ENCODE measurements at places on chromosomes 7 and 10.

DNA sequence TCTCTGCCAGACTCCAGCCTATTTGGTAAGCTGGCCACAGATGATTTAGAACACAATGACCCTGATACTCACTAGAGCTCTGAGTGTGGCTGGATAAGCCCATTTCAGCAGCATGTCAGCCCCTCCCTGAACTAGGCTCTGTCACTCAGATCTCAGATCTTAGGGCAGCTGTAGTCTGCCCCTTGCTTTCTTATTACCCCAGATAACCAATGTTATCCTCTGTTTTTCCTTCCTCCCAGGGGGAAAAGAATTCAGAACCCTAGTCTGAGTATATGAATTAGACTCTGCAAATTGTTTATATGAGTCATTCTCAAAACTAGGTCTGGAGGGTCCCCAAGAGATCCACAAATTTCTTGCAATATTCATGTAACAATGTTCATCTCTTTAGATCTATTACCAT, 286.2 kb downstream of the KCNMA1 start:
- no peak for DNase-seq

DNA sequence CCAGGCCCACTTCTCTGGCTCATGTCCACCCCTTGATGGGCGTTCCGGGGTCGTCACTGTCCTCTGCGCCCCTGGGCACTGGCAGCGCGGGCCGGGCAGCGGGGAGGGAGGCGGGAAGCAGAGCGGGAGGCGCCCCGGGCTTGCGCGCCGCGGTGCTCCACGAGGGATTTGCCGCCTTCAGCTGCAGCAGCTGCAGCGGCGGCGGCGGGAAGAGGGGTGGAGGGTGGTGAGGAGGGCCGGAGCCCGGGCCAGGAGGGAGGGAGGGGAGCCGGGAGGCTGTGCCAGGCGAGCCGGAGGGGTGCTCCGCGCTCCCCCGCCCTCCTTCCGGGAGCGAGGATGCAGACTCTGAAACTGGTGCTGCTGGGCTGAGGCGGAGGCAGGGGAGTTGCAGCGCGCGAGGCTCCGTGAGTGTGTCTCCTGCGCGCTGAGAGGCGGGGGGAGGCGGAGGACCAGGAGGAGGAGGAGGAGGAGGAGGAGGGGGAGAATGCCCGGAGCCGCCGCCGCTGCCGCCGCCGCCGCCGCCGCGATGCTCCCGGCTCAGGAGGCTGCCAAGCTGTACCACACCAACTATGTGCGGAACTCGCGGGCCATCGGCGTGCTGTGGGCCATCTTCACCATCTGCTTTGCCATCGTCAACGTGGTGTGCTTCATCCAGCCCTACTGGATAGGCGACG, at the start of gene LHFPL3:
Gene LHFPL3 (plus strand): TSS at position 308 of the 674 bp plus-strand sequence.
- no peak for DNase-seq

GRCh38 chr10:87782721-87783120, 35.3 kb downstream of the ATAD1 start:
- no peak for DNase-seq

DNA sequence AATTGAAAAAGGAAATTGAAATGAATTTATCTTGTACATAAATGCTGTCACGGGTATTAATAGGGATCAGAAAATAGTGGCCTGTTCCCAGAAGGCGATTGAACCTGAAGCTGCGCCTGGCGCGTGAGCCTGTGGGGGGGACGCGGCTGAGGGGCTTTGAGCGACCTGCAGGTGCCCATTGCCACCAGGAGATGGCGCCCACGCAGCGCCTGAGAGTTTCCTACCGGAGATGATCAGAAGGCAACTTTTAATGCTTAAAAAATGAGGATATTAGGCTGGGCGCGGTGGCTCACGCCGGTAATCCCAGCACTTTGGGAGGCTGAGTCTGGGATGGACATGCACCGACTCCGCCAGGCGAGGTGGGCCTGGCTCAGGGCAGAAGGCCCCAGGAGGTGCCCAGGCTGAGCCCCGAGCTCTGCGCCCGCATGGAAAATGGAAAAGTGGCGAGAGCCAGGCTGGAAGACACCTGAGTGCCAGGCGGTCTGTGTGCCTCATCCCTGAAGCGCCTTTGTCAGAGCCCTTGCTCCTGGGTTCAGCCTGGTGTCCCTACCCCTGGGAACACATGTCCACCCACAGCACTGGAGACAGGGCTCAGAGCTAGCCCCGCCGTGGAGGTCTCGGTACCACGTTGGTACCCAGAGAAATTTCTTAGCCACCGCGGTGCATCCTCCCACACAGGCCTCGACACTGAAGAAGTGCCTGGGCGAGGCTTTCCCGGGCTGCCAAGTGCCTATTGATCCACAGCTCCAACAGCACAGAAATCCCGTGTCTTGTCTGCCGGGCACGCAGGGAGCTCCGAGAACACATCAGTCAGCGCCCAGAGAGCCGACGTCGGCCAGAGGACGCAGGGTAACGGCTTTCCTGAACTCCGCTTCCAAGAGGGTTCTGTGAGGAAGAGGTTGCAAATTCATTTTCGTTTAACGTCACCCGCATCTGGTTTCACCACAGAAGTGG, 117.4 kb downstream of the INPP5A start:
- DNase-seq, result peak; percentile 22

DNA sequence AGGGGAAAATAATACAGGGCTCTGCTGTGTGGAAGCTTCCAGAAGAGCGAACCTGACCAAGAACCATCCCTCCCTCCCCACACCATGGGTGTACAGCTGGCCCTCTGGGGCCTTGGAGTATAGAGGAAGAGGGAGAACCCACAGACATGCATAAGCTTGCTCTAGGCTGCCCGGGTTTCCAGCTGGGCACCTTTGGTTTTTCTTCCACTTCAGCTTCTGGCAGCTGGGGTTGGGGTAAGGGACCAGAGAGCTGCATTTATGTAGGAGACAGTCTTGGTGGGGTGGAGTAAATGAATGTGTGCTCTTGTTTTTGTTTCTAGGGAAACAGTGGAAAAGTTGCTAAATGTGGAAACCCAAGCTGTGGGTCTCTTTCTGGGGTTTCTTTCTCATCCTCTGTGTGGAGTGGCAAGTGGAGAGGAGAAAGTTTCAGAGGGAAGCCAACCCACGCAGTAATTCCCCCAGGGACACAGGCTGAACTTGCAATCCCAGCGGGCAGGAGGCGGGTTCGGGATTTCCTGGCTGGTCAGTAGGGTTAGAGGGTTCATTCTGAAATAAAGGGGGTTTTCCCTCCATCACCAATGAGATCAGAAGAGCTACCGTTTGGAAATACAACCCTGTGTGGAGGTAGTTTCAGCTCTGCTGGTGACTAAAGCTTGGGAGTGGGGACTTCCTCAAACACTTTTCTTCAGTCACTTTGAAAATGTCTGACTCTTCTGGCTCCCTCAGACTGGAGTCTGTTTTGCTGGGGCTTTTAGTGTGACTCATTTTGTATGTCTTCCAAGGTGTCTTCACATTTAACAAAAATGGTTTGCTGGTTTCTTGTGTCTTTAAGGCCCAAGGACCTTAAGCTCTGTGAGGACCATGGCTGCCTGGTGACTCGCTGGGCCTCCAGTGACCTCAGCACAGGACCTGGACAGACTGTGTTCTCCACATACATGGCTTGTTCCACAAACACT, 22.2 kb upstream of the SRGN start:
- no peak for DNase-seq

DNA sequence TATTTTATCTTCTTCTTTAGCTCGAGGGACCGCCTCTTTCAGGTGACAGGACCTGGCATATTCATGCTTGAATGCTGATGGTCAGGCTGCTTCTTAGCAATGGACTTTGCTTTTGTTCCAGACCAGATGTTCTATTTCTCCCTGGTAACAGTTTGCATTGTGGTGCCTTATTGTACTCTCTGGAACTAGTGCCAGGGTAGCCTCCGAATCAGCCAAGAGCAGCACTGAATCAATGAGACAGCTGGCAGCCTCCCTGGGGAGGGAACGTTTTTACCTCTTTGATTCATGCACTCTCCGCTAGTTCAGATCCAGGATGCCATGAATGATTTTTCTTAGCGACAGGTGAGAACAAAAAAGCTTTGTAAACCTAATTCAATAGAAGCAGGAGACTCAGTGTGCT, 54.1 kb upstream of the NXPH1 start:
- DNase-seq, result no peak
